ENCODE measurements at places on chromosomes 2 and 18.

GRCh38 chr2:161044095-161044865 is 115.9 kb upstream of the TANK start:
- no peak for DNase-seq

- DNase-seq, result no peak
These were observed 78.2 kb downstream of the MYL12B start for GRCh38 chr18:3340015-3340681.

GRCh38 chr2:144698156-144698555 is 178.2 kb upstream of the ZEB2 start:
- DNase-seq, result no peak

- no peak for DNase-seq
These were observed 33.3 kb downstream of the NAB1 start for GRCh38 chr2:190682168-190682567.

DNA sequence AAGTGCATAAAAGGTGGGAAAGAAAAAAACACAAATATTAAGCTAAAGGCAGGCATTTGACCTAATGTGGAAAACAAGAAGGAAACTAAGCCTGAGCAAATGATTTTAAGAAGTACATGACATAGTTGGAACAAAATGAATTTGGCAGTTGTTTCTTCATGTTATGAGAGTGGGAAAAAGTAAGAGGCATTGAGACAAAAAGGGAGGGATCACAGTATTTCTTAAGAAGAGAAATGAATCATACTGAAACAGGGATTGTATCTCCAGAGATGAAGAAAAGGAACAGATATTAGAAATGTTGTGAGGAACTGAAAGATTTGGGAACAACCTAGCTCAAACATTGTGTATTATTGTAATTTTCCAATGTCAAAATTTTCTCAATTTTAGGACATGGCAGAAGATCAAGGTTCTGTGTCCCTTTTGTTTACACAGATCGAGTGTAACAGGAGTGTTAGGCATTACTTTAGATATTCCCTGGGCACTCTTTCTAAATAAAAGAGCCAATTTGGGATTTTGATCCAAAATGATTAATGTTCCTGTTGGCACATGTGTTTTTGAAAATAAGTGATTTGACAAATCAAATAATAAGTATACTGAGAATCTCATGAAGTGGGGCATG is 98.6 kb downstream of the CALCRL start:
- DNase-seq, result no peak
